ENCODE measurements at places on chromosomes 5 and 9.

- no peak for DNase-seq
These were observed 1.0 kb upstream of the DPYSL3 start for GRCh38 chr5:147510885-147511284.

DNA sequence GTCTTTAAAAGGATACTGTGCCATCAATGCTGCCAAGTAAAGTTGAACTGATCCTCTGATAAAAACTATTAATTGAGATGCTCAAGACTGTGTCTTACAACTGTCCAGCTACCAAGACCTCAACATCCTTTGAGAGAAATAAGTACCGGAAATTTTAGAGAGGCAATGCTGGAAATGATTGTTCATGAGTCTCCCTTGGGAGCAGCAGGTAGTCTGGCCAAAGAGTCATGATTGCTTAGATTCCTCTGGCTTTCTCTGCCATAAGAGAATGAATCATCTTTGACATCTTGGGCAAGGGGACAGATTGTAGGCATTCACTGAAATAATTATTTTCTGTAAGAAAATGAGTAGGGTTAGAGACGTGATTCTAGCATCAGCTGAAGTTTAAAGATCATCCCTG lies 466.6 kb upstream of the DAB2 start:
- DNase-seq, result no peak

DNA sequence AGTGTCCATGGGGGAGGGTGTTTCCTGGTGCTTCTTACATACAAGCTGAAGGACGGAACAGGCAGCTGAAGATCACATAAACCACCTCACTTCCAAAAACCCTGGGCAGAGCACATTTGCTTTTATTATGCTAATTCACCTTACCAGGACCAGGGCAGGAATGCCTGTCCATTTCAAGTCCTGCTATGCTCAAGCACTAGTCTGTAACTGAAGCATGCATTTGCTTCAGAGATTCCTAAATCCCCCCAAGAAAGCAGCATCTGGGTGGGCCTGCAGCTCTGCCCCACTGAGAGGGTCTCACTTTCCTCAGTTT lies 9.4 kb upstream of the NACC2 start:
- DNase-seq, result no peak

DNA sequence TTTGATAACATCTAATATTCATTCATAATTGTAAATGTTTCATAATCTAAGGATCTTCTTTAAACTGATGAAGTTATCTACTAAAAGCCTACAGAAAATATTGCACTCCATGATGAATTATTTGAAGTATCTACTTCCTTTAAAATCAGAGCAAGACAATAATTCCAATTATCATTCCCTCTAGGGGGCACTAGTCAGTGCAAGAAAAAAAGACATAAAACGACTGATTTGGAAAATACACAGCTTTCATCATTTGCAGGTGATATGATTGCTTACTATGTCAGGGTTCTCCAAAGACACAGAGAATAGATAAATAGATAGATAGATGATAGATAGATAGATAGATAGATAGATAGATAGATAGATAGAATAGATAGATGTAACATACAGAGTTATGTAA lies 13.5 kb upstream of the GRM6 start:
- no peak for DNase-seq

- no peak for DNase-seq
These were observed 115.3 kb downstream of the SEMA6A start for GRCh38 chr5:116459301-116459700.

DNA sequence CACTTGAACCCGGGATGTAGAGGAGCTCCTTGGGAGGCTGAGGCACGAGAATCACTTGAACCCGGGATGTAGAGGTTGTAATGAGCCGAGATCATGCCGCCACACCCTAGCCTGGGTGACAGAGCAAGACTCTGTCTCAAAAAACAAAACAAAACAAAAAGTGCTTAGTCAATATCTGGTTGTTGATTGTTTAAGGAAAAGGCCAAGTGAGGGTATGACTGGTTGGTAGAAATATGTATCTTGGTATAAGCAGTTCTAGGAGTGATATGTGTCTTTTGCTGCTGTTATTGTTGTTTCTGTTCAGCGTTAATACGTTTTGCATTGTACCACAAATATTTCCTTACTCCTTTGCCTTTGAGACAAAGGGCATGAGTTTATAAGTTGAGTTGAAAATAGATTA lies 210.7 kb upstream of the DMRT1 start:
- DNase-seq, result no peak

- DNase-seq, result no peak
These were observed 383.5 kb downstream of the TLE4 start for GRCh38 chr9:79955300-79955699.

GRCh38 chr5:98816582-98817222 lies 43.2 kb downstream of the RGMB start:
- DNase-seq, result no peak

DNA sequence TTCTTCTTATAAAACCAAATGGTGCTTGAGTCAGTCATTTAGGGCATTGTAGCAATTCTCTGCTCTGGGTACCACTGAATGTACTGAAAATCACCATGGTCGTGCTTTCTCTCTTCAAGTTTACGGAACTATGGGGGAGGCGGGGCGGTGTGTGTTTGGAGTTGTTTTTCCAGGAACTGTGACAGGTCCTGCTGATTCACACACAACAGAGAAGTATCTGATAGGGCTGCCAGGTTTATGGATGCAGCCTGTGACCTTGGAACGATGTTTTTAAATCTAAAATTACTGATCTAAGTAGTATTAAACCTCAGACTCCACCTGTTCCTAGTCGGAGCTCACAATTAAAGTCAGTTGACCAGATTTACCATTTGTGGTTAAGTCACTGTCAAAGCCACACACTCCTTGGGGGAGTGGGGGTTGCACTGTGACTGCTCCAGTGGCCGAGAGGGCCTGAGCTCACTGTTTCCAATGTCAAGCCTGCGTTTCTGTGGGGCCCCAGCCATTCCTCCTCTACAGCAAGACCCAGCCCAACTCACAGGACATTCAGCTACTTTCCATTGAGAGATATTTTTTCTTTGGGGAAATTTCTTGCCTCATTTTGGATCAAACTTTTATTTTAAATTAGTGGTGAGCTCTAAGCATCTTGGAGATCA lies 44.4 kb downstream of the GADD45G start:
- DNase-seq, result no peak

DNA sequence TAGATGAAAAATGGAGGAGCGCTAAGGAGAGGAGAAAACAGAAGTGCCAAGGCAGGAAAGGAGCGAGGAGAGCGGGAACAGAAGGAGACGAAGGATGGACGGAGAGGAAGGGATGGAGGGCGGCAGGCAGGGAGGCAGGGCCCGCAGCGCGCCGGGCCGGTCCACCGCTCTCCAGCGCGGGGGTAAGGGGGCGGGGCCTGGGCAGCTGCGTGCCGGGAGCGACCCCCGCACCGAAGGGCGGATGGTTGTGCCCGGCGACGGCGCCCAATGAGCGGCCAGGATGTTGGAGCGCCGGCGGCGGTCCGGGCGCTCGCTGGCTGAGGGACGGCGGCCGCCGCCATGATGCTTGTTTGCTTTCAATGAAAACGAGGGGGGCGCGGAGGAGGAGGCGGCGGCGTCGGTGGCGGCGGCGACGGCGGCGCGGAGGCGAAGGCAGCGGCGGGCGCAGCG lies at the start of gene CNOT6:
CNOT6 (plus strand) TSS at position 320 of the 450 bp plus-strand sequence. CDS start 34,898 bp downstream, outside the sequence.
- peak; percentile 92 for DNase-seq

GRCh38 chr9:106075236-106075959 lies 381.1 kb downstream of the TMEM38B start:
- no peak for DNase-seq

- DNase-seq, result no peak
These were observed 214.4 kb downstream of the MCTP1 start for GRCh38 chr5:95070453-95070852.

- DNase-seq, result no peak
These were observed 15.9 kb upstream of the SEMA4D start for GRCh38 chr9:89513837-89514236.

DNA sequence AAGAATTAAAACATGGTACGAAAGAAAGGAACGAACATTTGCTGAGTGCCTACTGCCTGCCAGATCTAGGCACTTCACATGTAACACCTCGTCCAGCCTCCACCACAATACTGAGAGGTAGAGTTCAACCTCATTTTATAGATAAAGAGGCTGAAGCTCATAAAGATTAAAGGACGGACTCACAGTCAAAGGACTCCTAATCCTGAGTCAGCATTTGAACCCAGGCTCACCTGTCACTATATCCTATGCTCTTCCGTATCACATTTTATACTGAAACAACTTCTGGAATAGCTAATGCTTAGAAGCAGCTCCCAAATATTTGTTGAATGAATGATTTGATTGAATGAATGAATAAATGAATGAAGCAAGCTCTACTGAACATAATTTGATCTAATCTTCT lies 22.5 kb downstream of the PDCD1LG2 start:
- DNase-seq, result no peak

GRCh38 chr9:112439171-112439570 lies 47.5 kb upstream of the KIAA1958 start:
- DNase-seq, result no peak

DNA sequence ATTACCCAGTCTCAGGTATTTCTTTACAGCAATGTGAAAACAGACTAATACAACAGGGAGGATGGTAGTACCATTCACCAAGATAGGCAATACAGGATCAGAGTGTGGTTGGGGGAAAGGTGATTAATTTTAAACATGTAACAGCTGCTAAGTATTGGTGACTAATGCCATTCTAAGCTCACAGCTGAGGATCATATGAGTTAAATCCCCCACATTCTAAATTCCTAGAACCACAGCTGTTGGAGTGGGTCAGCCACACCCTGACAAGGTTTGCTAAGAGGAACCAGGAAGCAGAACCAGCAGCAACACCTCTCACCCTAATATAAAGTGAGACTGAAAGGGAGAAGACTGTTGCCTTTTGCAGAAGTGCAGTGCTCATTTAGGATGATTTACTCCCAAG lies 24.8 kb downstream of the HSPB3 start:
- DNase-seq, result no peak

GRCh38 chr9:88243736-88244135 lies 105.5 kb upstream of the SPATA31C2 start:
- DNase-seq, result no peak

GRCh38 chr5:88355490-88356050 lies 86.9 kb upstream of the TMEM161B start:
- DNase-seq, result no peak

GRCh38 chr5:1784197-1785050 lies 15.2 kb downstream of the MRPL36 start:
- no peak for DNase-seq

GRCh38 chr5:122163121-122164069 lies 34.0 kb downstream of the ZNF474 start:
- no peak for DNase-seq

GRCh38 chr5:72951671-72952468 lies 4.0 kb upstream of the FCHO2 start:
- no peak for DNase-seq

DNA sequence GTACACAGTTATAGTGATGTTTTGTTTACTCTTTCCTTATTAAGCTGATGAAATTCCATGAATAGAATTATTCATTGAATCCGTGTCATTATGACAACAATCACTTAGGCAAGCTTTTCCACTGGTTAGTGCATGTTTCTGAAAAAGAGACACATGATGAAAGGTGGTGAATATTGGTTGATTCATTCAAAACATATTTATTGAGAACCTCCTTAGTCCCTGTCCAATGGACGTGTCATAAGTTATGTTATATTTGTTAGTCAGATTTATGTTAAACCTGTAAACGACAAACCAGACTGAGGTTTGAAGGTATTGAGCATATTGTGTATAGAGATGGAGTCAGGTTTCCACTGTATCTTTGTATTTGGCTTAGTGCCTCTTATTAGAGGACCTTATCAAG lies 1888.9 kb upstream of the CDH6 start:
- no peak for DNase-seq

- no peak for DNase-seq
These were observed 11.8 kb downstream of the TBC1D9B start for GRCh38 chr5:179895861-179896260.

- DNase-seq, result no peak
These were observed 356.4 kb upstream of the CCNH start for GRCh38 chr5:87769157-87769556.

DNA sequence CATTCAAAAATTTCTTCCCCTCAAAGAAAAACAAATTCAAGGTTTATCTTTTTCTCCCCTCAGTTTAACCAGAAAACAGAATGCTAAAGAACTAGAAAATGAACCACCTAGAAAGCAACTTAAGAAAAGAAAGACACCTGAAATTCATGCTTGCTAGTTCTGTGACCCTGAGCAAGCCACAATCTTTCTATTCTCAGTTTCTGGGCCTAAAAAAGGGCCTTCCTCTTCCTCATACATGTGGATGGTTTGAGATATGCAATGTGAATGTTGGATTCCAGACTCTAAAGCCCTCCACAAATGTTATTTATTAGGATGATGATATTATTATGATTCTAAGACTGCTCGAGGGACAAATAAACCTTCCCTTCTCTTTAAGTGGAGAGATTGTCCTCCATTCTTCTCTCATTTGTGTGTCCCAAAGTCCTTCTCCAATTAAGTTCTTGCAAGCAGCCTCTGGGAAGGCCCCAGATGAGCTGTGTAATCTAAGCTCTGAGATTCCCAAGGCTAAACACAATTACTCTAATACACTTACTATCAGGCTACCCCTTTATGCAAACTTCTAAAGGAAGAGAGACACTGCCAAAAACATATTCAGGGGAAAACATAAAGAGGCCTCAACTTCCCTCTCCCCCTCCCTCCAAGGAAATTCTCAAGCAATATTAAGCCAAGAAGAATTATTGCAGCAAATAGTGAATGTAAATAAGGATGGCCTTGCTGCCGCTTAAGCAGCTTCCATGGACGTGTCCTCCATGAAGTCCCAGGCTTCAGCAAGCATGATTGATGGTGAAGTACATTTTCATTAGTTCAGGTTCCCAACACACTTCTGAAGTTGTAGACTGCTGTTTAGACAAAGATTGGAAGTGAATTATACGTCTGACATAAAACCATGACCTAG lies 80.2 kb downstream of the PRKACG start:
- DNase-seq, result no peak

DNA sequence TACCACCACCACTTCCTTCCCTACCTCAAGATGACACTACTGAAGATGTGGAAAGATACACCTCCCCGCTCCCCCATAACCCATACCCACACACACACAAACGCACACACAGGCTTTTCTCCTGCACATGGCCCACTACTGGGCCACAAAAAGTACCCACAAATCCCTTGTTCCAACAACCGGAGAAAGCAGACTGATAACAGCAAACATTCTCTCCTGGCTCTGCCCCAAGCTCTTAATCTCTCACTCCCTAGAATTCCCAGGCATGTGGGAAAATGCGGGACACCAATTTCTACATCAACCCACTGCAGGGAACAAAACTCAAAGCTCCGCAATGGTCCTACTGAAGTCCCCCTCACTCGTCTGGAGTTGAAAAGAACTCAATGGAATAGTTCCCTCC lies 611.0 kb upstream of the KLF4 start:
- no peak for DNase-seq

DNA sequence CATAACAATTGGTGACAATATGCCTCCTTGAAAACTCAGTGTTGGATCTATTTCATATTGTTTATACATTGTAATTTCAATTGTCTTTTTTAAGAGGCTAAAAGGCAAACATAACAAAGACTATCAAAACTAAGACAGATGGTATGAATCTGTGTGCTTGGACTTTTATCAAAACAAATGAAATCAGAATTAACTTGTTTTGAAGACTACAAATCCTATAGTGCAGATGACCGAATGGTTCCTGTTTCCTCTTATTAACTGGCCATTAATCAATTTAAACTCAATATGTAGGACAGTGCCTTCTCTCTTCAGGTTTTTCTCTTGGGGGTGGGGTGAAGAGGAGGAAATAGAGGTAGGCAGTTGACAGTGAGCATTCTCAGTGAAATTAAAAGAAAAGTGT lies 366.9 kb upstream of the GRAMD2B start:
- DNase-seq, result no peak

- no peak for DNase-seq
These were observed 129.1 kb downstream of the DOCK8 start for GRCh38 chr9:343773-344172.

All from stimulated activated CD4-positive, alpha-beta T cell treated with anti-CD3 and anti-CD28 coated beads, TNF-alpha, amount 100 ng/mL, for 4 hours (primary cell).